ENCODE measurements at places on chromosomes 13 and 19.

- H3K4me3 ChIP-seq, result no peak overlapping the region
- no peak overlapping the region for H3K27ac ChIP-seq
- no peaks in the 10 kb centered on the region for H3K4me1 ChIP-seq
- H3K27me3 ChIP-seq, result peaks cover 4% of the 10 kb centered on the region
Measured at GRCh38 chr13:19567820-19568534, 6.6 kb upstream of the TPTE2 start.

DNA sequence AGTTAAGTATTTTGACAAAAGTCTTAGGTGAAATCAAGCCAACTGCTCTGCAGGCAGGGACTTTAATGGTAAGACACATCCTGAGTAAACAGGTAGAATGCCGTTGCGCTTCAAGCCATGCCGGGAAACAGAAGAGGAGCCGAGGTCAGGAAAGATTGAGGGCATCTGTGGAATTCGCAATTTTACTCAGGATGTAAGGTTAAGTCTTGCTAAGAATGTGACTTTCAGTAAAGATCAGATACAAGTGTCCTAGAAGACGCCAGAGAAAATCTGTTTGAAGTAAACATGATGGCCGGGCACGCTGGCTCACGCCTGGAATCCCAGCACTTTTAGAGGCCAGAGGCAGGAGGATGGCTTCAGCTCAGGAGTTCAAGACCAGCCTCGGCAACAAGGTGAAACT, 33.4 kb upstream of the DPRX start:
- no peaks in the 10 kb centered on the region for H3K36me3 ChIP-seq
- H3K4me3 ChIP-seq, result no peak overlapping the region
- no peaks in the 10 kb centered on the region for H3K4me1 ChIP-seq
- H3K27me3 ChIP-seq, result no peaks in the 10 kb centered on the region
- no peak overlapping the region for H3K27ac ChIP-seq

DNA sequence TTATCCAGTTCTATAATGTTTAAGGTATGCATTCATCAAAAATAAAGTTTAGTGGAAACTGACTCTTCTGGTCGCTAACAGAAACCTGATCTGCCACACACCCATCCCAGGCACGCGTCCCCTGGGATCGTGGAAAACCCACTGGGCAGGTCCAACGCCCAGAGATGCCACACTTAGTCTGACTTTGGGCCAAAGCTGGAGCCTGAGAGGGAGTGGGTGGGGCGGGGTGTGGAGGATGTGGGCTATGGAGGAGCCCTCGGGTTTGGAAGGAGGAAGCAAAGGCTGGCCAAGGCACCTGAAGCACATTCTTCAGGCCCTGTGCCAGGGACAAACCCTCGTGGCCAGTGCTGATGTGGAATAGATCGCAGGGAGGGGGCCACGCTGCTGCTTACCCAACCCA, 2.5 kb downstream of the IGFL1 start:
- no peaks in the 10 kb centered on the region for H3K27me3 ChIP-seq
- no peaks in the 10 kb centered on the region for H3K36me3 ChIP-seq
- DNase-seq, result no peak
- H3K4me1 ChIP-seq, result peaks cover 40% of the 10 kb centered on the region
- peak overlapping the region; percentile 34 for H3K27ac ChIP-seq

DNA sequence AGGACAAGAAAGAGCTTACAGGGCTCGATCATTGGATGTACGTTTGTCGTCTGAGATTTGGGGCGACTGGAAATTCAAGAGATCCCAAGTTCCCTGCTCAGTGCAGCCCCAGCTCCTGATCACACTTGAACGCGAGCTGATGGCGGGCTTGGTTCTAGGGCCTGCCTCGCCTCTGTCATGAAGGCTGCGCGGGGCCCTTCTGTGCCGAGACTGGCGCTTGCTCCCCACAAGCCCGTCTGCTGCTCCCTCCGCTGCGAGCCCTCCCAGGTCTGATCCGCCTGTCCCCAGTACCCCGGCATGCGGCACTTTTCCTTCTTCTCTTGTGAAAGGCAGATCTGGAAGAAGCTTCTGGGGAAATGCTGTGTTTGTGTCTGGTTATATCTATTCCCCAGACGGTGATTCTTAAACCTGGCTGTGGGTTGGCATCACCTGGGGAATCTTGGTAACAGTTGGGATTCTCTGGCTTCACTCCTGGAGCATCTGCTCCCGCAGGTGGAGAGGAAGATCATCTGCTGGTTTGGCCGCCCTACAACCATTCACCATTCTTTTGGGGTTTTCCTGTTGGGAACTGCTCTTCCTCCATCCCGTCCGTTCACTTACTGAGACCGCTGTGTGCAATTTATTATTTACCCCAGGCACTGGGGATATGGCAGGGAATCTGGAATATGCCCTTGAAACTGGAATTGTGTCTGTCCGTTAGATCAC, 43.6 kb downstream of the SIPA1L3 start:
- H3K4me1 ChIP-seq, result no peaks in the 10 kb centered on the region
- no peaks in the 10 kb centered on the region for H3K36me3 ChIP-seq
- H3K27me3 ChIP-seq, result no peaks in the 10 kb centered on the region
- H3K27ac ChIP-seq, result no peak overlapping the region

- no peaks in the 10 kb centered on the region for H3K27me3 ChIP-seq
- DNase-seq, result no peak
- H3K36me3 ChIP-seq, result no peaks in the 10 kb centered on the region
Measured at GRCh38 chr19:43438291-43439031, 23.8 kb downstream of the TEX101 start.

- no peak for DNase-seq
- no peaks in the 10 kb centered on the region for H3K36me3 ChIP-seq
- peaks cover 41% of the 10 kb centered on the region for H3K4me1 ChIP-seq
- no peak overlapping the region for H3K4me3 ChIP-seq
- no peaks in the 10 kb centered on the region for H3K27me3 ChIP-seq
- no peak overlapping the region for H3K27ac ChIP-seq
Measured at GRCh38 chr13:76853481-76853880, 32.7 kb downstream of the KCTD12 start.

DNA sequence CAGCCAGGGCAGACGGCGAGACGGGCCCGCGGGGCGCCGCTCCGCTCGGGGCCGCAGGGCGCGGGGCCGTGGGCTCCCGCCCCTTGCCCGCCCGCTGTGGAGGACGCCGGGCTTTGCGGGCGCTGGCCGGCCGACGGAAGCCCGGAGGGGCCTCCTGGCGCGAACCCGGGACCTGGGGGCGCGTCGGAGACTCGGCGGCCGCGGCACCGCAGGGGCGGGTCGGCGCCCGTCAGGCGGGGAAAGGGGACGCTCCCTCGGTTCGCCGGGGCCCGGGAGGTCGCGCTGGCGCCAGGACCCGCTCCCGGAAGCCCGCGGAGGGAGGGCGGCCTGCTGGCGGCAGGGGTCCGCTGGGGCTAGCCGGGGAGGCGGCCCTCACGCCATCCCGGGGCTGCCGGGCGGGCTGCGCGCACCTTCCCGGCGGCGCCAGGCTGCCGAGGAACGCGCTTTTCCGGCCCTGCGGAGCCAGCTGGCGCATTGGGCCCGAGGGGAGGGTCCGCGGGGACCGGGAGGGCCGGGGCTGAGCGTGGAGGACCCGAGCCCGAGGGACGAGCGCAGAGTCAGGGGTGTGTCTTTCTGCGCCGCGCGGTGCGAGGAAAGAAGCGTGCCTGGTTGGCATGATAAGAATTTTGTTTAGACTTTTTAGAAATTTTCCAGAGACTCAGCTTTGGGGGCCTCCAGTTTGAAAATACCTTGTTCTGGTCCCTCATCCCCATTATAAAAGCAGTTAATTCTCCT, 511 bp downstream of the GARRE1 start:
- H3K36me3 ChIP-seq, result peaks cover 5% of the 10 kb centered on the region
- H3K4me1 ChIP-seq, result peaks cover 35% of the 10 kb centered on the region
- H3K27me3 ChIP-seq, result no peaks in the 10 kb centered on the region
- peak overlapping the region; percentile 94 for H3K4me3 ChIP-seq
- peak overlapping the region; percentile 95 for H3K27ac ChIP-seq

GRCh38 chr19:19635313-19635702, 7.3 kb upstream of the LPAR2 start:
- no peak overlapping the region for H3K27ac ChIP-seq
- H3K27me3 ChIP-seq, result no peaks in the 10 kb centered on the region
- no peaks in the 10 kb centered on the region for H3K4me1 ChIP-seq
- peaks cover 80% of the 10 kb centered on the region for H3K36me3 ChIP-seq
- DNase-seq, result no peak

- no peak overlapping the region for H3K4me3 ChIP-seq
- H3K4me1 ChIP-seq, result peaks cover 93% of the 10 kb centered on the region
- peaks cover 53% of the 10 kb centered on the region for H3K36me3 ChIP-seq
- H3K27me3 ChIP-seq, result no peaks in the 10 kb centered on the region
- H3K27ac ChIP-seq, result peak overlapping the region; percentile 84
- DNase-seq, result peak; percentile 55
Measured at GRCh38 chr19:40803857-40804782, 5.1 kb downstream of the EGLN2 start.

DNA sequence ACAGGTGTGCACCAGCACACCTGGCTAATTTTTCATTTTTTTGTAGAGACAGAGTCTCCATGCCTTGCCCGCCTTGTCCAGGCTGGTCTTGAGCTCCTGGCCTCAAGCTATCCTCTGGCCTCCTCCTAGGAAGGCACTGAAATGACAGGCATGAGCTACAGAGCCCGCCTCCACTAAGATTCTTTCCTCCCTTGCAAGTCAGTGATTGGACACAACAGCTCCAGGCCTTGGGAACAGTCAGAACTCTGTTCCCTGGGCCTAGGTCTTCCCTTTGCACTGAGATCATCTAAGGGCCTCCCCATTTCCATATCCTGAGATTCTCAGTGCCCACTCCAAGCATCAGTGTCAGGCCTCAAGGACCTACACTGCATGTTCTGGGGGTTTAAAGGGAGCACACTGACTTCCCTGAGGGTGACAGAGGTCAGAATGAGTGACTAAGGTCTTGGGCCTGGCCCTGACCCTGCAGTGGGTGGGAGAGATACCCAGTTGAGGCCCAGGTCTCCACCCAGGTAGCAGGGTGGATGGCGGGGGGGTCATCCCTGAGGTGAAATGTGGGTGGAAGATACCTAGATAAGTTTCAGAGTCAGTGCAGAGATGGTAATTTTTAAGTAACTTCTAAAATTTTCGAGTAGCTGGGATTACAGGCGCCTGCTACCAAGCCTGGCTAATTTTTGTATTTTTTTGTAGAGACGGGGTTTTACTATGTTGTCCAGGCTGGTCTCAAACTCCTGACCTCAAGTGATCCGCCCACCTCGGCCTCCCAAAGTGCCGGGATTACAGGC, 17.3 kb upstream of the ERCC1 start:
- no peaks in the 10 kb centered on the region for H3K36me3 ChIP-seq
- H3K4me1 ChIP-seq, result peaks cover 57% of the 10 kb centered on the region
- no peak for DNase-seq

- H3K36me3 ChIP-seq, result no peaks in the 10 kb centered on the region
- no peak overlapping the region for H3K27ac ChIP-seq
- H3K4me1 ChIP-seq, result peaks cover 7% of the 10 kb centered on the region
- H3K4me3 ChIP-seq, result no peak overlapping the region
- DNase-seq, result no peak
Measured at GRCh38 chr13:52001120-52001731, 10.0 kb downstream of the ATP7B start.

GRCh38 chr13:111120913-111121312, 5.8 kb downstream of the ARHGEF7 start:
- DNase-seq, result no peak
- no peak overlapping the region for H3K27ac ChIP-seq
- no peak overlapping the region for H3K4me3 ChIP-seq
- H3K4me1 ChIP-seq, result peaks cover 23% of the 10 kb centered on the region
- H3K27me3 ChIP-seq, result peaks cover 7% of the 10 kb centered on the region

DNA sequence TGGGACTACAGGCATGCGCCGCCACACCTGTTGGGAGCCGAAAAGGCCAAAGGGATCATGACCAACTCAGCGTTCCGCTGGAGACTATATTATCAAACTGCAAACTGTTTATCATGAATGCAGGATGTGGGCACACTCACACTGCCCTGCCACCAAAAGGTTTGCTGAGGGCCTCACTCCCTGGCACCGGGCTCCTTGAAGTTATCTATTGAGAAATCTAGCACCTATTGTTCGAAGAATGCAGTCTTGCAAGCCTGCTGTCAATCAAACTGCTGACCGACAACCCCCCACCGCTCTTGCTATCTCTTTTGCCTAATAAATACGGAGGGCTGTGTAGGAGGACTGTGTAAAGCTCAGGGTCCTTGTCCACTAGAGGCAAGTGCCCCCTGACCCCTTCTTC, 5.2 kb upstream of the ZNF836 start:
- H3K4me1 ChIP-seq, result peaks cover 22% of the 10 kb centered on the region
- no peak overlapping the region for H3K4me3 ChIP-seq
- H3K36me3 ChIP-seq, result no peaks in the 10 kb centered on the region

DNA sequence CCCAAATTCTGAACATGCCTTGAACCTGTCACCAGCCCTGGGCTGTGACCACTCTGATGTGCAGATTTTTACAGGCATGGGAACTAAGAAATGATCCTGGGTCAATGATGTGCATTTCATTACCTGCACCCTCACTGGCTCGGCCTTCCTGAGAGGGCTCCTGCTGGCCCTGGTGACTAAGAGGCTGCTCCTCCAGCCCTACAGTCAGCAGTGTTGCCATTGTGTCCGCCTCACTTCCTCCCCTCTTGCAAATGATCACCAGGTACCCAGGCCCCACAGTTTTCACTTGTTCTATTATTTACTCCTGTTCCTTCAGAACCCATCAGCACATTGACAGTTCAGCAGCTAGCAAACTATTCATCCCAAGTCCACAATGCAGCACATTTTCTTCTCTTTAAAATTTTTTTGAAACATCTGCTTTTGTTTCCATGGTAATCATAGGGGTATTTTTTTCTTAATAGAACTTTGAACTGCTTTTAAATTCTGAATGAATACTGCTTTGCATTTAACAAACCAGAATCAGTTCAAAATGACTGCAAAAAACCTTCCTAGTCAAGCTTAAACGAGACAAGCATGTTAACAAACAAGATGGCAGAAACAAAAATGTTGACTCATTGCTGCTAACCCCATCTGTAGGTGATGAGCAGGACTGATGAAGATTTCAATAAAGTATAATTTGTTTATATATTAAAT, 29.3 kb downstream of the STARD13 start:
- no peaks in the 10 kb centered on the region for H3K27me3 ChIP-seq
- DNase-seq, result no peak
- no peaks in the 10 kb centered on the region for H3K36me3 ChIP-seq
- H3K4me3 ChIP-seq, result no peak overlapping the region
- peaks cover 52% of the 10 kb centered on the region for H3K4me1 ChIP-seq
- no peak overlapping the region for H3K27ac ChIP-seq

- no peak overlapping the region for H3K4me3 ChIP-seq
- no peak for DNase-seq
- no peaks in the 10 kb centered on the region for H3K27me3 ChIP-seq
Measured at GRCh38 chr19:803686-804418, 6.6 kb downstream of the PTBP1 start.

DNA sequence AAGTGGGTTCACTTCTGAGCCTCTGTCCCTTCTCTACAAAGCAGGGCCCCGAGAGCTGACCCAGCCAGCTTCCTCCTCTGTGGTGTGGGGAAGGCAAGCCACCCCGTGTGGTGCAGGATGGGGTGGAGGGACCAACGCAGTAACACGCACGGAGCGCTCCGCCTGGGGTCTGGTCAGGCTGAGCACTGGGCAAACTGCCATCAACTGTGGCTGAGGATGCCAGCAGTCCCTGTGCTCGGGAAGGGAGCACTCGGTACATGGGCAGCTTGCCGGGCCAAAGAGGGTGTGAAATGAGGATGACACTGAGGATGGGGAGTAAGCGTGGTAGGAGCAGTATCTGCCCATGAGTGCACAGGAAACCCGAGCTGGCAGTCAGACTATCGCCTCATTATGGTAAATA, 7.6 kb upstream of the GMIP start:
- no peaks in the 10 kb centered on the region for H3K4me1 ChIP-seq
- DNase-seq, result no peak
- no peaks in the 10 kb centered on the region for H3K27me3 ChIP-seq

Data from esophagus squamous epithelium (tissue), 5 donors.